Osteocyte (in vitro differentiated cells): ENCODE measurements at places on chromosomes 3 and 15.

DNA sequence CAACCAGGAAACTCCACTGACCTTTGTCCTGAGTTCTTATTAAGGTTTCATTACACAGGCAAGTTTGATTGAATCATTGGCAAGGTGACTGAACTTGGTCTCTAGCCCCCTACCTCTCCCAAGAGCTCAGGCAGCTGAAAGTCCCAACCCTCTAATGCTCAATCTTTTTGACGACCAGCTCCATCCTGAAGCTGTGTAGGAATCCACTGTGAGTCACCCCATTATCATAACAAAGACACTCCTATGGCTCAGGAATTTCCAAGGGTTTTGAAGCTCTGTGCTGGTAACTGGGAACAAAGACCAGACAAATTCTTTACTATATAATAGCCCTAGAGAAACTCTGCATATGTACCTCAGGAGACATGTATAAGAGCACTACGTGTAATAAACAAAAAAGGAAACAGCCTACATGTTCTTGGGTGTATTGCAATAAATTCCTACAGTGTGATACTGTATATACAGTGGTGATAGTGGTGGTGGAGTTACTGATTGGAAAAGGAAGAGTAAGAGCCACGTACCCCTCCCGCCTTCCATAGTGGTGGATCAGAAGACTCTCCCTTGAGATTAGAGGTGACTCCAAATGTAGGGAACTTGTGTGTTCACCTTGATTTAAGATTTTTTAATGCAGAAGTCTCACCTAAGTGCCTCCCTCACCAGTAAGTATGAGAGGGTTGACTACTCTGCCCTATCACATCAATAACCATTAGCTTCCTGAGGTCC, 116.6 kb downstream of the ST8SIA2 start:
- no peak for DNase-seq

DNA sequence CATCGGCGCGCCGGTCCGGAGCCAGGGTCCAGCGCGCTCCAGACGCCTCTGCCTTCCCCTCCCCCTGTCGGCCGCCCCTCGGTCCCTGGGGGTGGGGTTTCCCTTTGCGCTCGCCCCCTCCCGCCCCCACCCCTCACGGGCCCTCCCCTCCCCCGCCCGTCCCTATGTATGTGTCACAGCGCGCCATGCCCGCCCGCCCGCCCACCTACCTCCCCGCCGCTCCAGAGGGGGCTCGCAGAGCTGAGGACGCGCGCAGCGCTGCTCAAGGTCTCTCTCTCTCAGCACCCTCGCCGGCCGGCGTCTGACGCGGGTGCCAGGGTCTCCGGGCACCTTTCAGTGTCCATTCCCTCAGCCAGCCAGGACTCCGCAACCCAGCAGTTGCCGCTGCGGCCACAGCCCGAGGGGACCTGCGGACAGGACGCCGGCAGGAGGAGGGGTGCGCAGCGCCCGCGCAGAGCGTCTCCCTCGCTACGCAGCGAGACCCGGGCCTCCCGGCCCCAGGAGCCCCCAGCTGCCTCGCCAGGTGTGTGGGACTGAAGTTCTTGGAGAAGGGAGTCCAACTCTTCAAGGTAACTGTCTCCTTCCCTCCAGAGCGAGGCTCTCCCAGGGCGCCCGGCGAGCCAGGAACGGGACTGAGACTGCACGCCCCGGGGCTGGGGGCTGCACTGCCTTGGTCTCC, at the start of gene ACAN:
TSS of gene ACAN (plus strand) at position 196 of the 679 bp plus-strand sequence. CDS start 32,771 bp downstream, outside the sequence.
- DNase-seq = no peak

DNA sequence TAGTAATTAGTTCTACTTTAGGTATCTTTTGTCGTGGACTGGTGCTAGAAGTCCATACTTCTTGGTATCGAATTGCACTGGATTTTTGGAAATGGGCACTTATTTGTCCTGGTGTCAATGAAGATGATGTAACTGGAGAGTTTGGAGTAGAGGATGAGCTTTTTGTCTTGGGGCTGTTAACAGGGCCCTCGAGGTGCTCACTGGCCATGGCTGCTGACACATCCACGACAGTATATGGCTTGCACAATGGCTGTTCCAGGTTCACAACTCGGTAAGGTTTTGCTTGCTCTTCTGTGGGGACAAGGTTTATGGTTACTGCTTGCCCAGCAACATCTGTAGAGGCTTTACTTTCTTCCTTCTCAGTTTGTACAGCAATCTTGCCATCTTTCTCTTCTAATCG, 109.4 kb upstream of the TSPAN3 start:
- DNase-seq = no peak

GRCh38 chr15:43881944-43882343, 55.1 kb downstream of the WDR76 start:
- DNase-seq = no peak

DNA sequence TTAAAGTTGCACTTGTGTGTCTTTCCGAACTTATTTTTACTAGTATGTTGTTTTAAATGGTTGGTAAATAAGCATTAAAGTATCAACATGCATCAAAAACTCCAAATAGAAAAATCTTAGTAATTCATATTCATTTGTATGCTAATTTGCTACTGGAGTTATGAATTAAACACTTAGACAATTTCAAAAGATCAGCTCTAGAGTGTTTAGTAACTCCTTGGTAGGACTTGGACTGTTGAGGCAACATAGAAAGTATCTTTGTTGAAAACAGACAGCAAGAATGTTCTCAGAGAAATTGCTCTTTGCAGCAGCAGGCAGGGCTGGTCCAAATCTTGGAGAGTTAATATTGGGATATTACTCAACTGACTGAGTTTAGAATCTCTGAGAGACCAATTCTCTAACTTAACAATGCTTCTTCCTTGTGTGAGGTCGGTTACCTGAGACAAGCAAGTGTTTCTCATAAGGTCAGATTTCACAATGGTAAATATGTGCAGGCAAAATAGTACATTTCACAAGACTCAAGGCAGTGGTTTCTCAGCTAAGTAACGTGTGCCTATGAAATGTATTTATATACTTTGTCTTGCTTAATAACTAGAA, 147.8 kb upstream of the IL12A start:
- no peak for DNase-seq

GRCh38 chr3:73521734-73522336, 102.9 kb downstream of the PDZRN3 start:
- DNase-seq = no peak
